Testis (tissue), 5 donors: ENCODE measurements at places on chromosomes 1 and 21.

- no peak overlapping the region for H3K27ac ChIP-seq
- H3K4me3 ChIP-seq = no peak overlapping the region
- H3K36me3 ChIP-seq = no peaks in the 10 kb centered on the region
- DNase-seq = no peak
- no peaks in the 10 kb centered on the region for H3K4me1 ChIP-seq
Observed at GRCh38 chr1:186577216-186577615, 103.0 kb downstream of the PTGS2 start.

DNA sequence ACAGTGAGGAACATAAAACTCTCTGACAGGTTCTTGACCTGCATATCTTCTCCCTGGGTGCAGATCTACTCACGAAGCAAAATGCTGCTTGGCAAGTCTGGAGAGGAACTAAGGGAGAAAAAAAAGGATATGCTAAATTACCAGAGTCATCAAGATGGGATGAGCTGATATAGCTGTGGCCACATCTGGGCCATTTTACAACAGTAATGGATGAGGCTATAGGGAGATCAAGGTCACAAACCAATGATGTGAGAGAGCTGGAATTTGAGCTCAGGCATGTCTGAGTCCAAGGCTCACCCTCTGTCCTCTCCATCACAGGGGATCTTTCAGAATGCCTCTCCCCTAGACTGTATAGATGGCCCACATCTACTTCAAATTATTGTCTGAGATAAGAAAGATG lies 26.2 kb downstream of the ZMYND12 start:
- peaks cover 7% of the 10 kb centered on the region for H3K4me1 ChIP-seq
- H3K27me3 ChIP-seq = no peaks in the 10 kb centered on the region
- H3K4me3 ChIP-seq = no peak overlapping the region
- no peaks in the 10 kb centered on the region for H3K36me3 ChIP-seq

GRCh38 chr1:99680270-99680669 lies 34.4 kb downstream of the PALMD start:
- no peaks in the 10 kb centered on the region for H3K4me1 ChIP-seq
- DNase-seq = no peak
- H3K4me3 ChIP-seq = no peak overlapping the region
- H3K36me3 ChIP-seq = no peaks in the 10 kb centered on the region
- H3K27me3 ChIP-seq = no peaks in the 10 kb centered on the region

DNA sequence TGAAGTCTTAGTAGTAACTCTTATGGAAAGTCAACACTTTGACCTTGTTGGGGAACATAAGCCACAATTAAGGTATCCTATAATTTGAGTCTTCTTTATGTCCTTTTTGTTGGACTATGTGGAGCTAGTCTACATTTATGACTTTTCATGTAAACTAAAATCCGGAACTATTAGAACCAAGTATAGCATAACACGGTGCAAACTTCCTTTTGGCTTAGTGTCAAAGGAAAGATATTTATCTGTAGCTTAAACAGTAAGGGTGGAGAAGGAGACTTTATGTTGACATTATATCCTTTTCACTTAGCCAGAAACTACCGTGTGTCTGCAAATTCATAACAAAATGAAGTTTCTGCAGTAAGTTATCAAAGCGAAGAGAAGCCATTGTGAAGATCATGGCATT lies 7.3 kb downstream of the UAP1 start:
- no peaks in the 10 kb centered on the region for H3K36me3 ChIP-seq
- peaks cover 31% of the 10 kb centered on the region for H3K4me1 ChIP-seq
- H3K4me3 ChIP-seq = no peak overlapping the region
- no peak for DNase-seq

DNA sequence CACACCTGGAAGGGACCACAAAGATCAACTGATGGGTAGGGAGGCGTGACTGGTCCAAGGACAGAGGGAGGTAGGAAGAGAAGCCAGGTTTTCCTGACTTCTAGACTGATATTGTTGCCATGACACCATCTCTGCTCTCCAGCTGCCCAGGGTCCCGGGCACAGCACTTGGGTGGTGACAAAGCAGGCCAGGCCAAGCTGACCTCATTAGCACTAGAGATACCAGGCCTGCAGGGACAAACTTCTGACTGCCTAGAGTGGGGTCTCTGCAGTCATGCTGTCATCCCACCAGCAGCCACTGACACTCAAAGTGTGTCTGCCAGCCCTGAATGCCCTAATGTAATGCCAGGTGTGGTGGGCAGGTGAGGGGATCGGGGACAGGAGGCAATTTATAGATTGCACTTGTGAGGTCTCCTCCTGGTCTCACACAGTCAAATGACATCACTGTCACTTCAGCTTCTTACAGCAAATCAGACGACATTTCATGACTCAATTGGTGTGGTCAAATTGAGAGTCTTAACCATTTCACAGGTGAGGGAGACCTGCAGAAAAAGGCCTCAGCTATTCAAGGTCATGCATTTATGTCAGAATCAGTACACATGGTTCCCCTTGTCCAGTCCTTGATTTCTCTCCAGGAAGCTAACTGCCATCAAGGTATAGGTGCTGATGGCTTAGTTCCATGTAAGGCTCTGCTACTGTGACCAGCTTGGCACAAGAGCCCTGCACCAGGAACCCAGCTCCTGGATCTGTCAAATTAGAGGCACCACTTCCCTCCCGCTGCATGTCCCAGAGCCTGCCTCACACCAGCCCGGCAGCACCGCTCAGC lies 2.7 kb downstream of the SLC9A1 start:
- no peaks in the 10 kb centered on the region for H3K27me3 ChIP-seq
- peaks cover 36% of the 10 kb centered on the region for H3K4me1 ChIP-seq
- no peak overlapping the region for H3K4me3 ChIP-seq

DNA sequence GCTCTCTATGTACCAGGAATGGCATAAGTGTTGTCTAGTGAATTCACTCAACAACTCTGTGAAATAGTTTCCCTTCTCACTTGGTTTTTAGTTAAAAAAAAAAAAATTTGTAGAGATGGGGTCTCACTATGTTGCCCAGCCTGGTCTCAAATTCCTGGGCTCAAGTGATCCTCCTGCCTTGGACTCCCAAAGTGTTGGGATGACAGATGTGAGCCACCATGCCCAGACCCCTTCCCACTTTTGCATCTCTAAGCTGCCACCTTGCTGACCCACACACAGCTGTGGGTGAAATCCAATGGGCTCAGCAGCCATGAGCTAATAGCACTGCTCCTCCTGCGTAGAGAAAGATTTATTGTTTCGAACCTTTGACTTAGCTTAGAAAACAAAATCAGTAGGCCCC lies 33.5 kb downstream of the NEK2 start:
- no peaks in the 10 kb centered on the region for H3K36me3 ChIP-seq
- H3K27ac ChIP-seq = no peak overlapping the region
- no peaks in the 10 kb centered on the region for H3K27me3 ChIP-seq

- no peak overlapping the region for H3K27ac ChIP-seq
- no peaks in the 10 kb centered on the region for H3K36me3 ChIP-seq
- no peaks in the 10 kb centered on the region for H3K27me3 ChIP-seq
- DNase-seq = no peak
- no peaks in the 10 kb centered on the region for H3K4me1 ChIP-seq
Observed at GRCh38 chr1:9728451-9729295, 77.1 kb downstream of the PIK3CD start.

- H3K27me3 ChIP-seq = no peaks in the 10 kb centered on the region
- no peak overlapping the region for H3K4me3 ChIP-seq
- H3K27ac ChIP-seq = no peak overlapping the region
- no peaks in the 10 kb centered on the region for H3K36me3 ChIP-seq
- DNase-seq = peak; percentile 91
Observed at GRCh38 chr1:234065794-234066447, 161.4 kb downstream of the SLC35F3 start.

GRCh38 chr1:175287849-175288248 lies 95.3 kb upstream of the KIAA0040 start:
- no peaks in the 10 kb centered on the region for H3K4me1 ChIP-seq
- no peaks in the 10 kb centered on the region for H3K36me3 ChIP-seq
- no peaks in the 10 kb centered on the region for H3K27me3 ChIP-seq
